ENCODE measurements at places on chromosomes 2 and 18.

GRCh38 chr18:58341916-58342315, 287.0 kb downstream of the ALPK2 start:
- DNase-seq, result no peak

GRCh38 chr18:24764766-24765165, 304.3 kb downstream of the HRH4 start:
- no peak for DNase-seq

- peak; percentile 47 for DNase-seq
Measured at GRCh38 chr2:30366199-30366691, 80.8 kb upstream of the LCLAT1 start.

DNA sequence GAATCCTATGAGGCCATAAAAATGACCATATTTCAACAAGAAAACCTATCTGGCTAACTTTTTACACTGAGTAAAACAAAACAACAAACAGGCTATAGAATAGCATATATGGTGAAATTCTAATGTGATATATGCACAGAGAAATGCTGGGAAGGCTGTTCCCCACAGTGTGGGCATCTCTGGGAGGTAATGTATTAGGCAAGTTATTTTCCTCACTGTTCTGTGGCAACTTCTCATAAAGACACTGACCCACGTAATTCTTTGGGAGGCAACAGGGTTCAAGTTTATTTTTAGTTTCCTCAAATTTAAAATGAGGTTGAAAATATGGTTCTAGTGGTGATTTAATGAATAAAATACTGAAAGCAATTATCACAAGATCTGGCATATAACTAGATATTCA, 46.7 kb downstream of the RNU4ATAC start:
- DNase-seq, result no peak

DNA sequence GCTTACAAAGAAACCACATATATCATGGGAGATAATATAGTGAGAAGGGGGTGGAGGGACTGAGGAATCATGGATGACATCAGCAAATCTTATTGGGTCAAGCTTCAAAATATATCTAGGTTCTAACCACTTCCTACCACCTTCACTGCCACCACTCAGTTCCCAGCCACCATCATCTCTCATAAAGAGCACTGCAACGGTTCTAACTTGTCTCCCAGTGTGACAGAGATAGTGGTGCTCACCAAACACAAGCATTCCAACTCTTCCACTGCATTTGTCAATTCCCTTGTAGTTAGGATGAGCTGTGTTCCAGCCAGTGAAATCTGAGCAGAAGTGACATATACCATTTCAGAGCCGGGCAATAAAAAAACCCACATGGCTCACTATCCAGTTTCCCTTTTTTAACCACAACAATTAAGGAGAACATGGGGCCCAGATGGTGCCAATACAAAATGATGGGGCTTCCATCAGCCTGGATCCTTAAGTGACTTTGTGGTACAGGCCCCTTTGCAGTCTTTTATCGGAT, 318.1 kb downstream of the NBAS start:
- DNase-seq, result no peak

- DNase-seq, result no peak
Measured at GRCh38 chr2:29165362-29166241, 50.4 kb downstream of the CLIP4 start.

GRCh38 chr2:98455494-98455976, 10.9 kb downstream of the INPP4A start:
- DNase-seq, result no peak

DNA sequence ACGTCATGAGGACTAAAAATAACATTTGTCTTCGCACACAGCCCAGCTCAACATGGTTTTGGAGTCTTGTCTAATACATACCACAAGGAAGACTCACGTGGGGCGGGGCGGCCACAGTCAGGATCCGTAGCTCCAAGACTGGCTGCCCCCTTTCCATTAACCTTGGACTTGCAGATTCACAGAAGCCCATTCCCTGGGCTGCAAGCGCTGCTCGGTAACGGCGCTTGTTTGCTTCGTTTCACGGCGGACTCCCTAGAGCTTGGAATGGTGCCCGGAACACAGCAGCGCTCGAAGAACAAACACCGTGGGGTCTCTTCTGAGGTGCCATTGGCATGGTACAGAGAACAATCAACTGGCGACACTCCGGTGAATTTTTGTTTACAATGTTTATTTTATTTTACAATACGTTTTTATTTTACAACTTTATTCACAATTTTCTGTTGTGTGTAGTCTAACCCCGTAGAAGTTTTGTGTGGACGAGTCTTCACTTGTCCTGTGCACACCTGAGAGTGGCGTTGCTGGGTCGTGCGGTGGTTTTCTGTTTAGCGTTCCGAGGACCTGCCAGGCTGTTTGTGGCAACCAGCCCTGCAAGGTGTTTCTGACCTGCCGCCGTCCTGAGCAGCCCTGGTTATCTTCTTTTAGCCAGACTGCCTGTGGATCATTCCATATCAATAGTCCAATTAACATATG, 126.5 kb downstream of the GALR1 start:
- no peak for DNase-seq

DNA sequence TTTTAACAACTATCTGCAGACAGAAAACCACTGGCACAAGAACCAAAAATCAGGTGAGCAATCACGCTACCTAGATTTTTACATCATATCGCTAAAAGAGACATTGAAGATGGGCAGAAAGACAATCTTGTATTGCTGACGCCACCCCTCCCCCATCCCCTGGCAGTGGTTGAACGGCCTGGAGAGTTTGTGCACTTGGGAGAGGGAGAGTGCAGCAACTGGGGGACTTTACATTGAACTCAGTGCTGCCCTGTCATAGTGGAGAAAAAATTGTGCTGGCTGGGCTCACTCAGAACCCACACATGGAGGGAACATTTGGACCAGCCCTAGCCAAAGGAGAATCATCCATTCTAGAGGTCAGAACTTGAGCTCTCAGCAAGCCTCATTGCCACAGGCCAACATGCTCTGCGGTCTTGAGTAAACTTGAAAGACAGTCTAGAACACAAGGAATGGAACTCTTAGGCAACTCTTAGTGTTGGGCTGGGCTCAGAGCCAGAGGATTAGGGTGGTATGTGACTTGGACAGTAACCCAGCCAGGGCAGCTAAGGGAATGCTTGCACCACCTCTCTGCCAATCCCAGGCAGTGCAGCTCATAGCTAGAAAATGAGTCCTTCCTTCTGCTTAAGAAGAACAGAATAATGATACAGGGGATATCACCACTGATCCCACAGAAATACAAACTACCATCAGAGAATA, 220.0 kb upstream of the CYP26B1 start:
- DNase-seq, result no peak

DNA sequence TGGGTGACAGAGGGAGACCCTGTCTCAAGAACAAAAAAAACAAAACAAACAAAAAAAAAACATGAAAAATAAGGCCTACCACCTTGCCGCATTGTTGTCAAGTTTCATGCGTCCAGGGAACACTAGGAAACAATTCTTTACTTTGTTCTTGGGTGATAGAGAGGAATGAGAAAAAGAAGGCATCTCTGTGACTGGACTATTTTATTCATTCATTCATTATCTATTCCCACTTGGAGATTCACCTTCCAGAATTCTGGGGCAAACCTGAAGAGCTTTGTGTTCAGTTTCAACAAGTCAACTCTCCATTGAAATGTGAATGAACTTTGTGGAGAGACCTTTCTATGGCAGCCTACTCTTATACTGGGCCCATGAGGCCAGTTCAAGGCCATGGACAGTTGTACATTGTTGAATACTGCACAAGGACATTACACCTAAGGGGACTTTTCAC, 88.5 kb upstream of the NDUFV2 start:
- no peak for DNase-seq
